ENCODE measurements at places on chromosomes 1 and 21.

- no peak for DNase-seq
Measured at GRCh38 chr1:8249838-8250237, 68.1 kb upstream of the SLC45A1 start.

DNA sequence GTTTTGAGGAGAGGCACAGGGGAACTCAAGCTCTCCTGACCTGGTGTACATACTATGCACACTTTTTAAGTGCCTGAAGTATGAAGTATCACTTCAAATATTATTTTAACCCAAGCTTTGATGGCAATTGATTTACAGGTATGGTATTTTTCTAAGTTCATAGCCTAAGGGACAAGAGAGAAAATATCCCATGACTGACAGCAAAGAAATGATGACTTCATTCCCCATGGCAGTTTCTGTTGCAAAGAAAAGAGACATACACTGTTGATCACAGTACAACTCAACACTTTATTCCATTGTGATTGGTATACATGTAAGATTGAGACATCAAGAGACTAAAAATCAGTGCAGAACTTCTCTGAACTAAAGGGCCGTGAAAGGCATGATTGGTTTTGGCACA lies 41.8 kb upstream of the BCL10 start:
- DNase-seq: no peak

GRCh38 chr1:59122527-59122926 lies 174.4 kb upstream of the FGGY start:
- DNase-seq: no peak

DNA sequence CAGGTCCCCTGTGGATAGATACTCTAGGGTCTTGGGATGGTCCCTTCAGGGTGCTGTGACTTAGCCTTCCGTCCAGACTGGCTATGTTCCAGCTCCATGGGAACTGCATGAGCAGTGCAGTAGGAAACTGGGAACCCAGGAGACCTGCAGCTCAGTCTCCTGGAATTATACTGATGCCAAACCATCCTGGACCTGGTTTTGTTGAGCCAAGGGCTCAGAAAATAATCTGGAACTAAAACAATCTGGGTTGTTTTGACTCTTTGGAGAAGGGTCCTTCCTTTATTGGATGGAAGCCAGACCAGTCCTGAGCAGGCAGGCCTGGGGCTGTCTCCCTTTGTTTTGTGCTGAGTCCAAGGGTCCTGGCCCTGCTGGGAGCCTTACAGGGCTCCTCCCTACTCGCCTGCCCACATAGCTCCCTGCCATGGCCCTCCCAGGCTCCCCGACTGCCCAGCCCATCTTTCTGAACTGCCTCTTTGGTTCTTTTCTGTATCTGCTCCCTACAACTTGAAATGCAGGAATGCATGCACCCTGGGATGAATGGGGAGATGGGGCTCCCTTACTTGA lies 1.2 kb downstream of the IPO13 start:
- DNase-seq: no peak

- no peak for DNase-seq
Measured at GRCh38 chr1:236240675-236241074, 41.1 kb downstream of the ERO1B start.

GRCh38 chr1:109619576-109620400 lies at the start of the genes AMPD2 and GNAT2:
Gene AMPD2, plus strand, starts transcription at chr1:109619837. Its CDS starts 1,339 bp downstream, at chr1:109621176.
Gene GNAT2, minus strand, starts transcription at chr1:109619616. Its CDS starts 6,746 bp downstream, at chr1:109612870.
- peak; percentile 83 for DNase-seq

- no peak for DNase-seq
Measured at GRCh38 chr1:161836018-161836417, 69.9 kb downstream of the ATF6 start.

GRCh38 chr1:48619539-48619938 lies 147.5 kb upstream of the SPATA6 start:
- peak; percentile 76 for DNase-seq

GRCh38 chr1:45008076-45008475 lies 3.0 kb downstream of the HECTD3 start:
- no peak for DNase-seq

DNA sequence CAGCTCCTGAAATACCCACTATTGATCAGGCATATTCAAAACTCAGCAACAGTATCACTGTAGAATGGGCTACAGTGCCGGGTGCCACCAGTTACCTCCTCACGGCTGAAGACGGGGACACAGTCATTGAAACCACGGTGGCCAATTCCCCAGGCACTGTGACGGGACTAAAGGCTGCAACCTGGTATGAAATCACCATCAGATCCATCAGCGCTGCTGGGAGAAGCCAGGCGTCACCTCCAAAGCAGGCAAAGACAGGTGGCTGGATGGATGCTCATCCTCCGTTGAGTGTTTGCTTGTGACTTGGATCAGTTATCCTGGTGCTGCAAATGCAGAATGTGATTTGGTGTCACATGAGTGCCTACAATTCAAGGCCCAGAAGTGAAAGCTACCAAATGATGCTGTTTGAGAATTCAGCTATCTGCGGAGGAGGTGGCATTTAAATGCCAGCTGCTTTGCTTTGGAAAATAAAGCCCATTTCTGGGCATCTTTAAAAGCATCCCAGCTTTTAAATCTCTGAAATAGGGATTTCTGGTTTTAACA lies 5.1 kb downstream of the FNDC7 start:
- no peak for DNase-seq

DNA sequence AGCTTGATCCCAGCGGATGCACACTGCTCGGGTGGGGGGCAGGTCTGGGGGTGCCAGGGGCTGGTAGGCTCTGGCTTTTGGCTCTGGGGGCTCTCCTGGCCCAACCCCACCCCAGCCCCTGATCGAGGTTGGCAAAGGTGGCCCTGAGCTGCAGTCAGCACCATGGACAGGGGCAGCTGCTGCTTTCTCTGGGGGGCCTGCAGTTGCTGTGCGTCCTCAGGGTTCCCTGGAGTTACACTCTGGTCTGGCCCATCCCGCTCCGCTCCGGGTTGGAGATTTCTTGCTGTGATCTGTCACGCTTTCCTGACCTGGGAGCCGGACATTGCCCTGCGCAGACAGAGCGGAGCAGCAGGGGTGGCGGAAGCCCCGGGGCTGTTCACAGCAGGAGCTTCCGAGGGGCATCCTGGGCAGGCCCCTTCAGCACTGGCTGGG lies 8.0 kb upstream of the PLCH2 start:
- peak; percentile 90 for DNase-seq

DNA sequence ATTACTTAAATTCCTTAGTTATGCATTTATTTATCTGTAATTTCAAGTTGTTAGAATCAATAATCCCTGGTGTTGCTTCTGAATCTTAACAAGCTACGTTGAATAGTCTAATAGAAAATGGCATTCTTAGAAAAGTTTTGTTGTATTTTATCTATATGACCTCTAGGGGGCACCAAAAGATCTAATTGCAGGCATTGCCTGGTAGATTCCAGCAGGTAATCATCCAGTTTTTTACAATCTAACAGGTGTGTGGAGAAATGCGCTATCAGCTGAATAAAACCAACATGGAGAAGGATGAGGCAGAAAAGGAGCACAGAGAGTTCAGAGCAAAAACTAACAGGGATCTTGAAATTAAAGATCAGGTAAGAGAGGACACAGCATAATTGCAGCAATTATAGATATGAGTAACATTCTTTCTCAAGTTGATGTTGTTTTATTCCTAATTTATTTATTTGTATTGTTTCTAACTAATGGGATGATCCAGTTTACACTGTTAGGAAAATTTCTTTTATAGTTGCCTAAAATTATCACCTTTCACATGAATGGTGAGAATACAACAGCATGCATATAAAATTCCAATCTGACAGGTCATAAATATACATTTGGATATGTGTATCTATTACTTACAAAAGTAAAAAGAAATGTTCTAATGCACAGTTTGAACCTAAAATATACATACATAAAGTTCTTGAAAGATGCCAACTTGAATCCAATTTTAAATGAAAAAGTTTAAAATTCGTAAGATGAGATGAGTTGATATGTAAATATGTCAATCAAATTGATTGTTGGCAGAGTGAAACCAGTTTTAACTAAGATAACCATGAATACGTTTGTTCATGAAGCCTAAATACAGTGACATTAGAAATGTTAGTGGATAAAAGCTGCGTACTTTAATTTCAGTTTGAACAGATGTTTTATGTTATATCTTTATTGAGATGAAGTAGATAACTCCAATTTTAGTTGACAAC lies 88.4 kb downstream of the SDCCAG8 start:
- DNase-seq: peak; percentile 74

- DNase-seq: peak; percentile 8
Measured at GRCh38 chr1:64356636-64357256, 113.2 kb upstream of the CACHD1 start.

- DNase-seq: no peak
Measured at GRCh38 chr1:116405241-116406135, 32.4 kb downstream of the ATP1A1 start.

GRCh38 chr1:73356485-73356884 lies 841.5 kb downstream of the LRRIQ3 start:
- DNase-seq: no peak

- no peak for DNase-seq
Measured at GRCh38 chr1:23148084-23148483, 20.6 kb downstream of the LUZP1 start.

- DNase-seq: no peak
Measured at GRCh38 chr1:173827611-173828010, 2.9 kb upstream of the CENPL start.

- DNase-seq: no peak
Measured at GRCh38 chr1:151570819-151571218, 30.7 kb downstream of the TUFT1 start.

DNA sequence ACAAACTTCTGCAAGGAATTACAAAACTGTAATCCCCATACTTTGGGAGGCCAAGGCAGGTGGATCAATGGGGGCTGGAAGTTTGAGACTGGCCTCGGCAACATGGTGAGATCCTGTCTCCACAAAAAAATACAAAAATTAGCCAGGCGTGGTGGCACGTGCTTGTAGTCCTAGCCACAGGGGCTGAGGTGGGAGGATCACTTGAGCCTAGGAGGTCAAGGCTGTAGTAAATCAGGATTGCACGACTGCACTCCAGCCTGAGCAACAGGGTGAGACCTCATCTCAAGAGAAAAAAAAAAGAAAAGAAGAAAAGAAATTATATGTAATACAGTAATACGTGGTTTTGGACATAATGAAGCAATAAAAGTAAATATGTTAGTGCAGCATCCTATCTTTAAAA lies 138.2 kb downstream of the COP1 start:
- no peak for DNase-seq

- DNase-seq: no peak
Measured at GRCh38 chr1:3197781-3198316, 128.8 kb downstream of the PRDM16 start.

- DNase-seq: no peak
Measured at GRCh38 chr21:28074676-28075075, 918.0 kb downstream of the LTN1 start.

GRCh38 chr1:23810818-23811540 lies 10.4 kb upstream of the GALE start:
- DNase-seq: peak; percentile 77

GRCh38 chr1:223088713-223089240 lies 54.3 kb downstream of the TLR5 start:
- DNase-seq: no peak

DNA sequence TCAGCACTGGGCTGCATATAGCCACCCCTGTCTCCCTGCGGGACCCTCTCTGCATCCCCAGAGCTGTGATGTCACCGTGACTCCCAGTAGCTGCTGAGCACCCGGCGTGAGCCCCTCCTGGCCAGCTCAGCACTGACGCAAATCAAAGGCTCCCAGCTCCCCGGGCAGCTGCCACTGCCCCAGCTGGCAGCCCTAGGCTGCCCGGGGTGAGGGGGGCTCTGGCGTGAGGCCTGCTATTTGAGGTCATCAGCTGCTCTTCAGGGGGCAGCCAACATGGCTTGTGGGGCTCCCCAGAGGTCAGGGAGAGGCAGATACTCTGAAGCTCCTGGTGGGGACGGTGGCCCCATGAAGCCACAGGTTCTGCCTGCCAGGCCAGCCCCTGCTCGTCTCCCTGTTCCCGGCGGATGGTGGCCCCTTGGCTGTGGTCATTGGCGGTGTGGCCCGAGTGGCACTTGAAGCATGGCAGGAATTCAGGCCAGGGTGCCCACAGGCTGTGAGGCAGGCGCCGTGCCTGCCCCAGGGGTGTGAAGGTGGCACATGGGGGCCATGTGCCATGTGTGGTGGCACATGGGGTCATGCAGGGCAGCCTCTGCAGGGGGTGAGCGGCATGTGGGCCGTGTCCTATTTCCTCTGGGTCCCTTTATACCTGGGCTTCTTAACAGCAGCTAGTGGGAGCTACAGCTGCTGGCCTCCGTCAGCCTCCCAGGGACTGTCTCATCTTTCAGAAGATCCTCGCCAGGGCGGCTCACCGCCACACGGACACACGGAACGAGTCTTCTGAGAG lies 85.4 kb downstream of the SIK1 start:
- DNase-seq: no peak

- DNase-seq: no peak
Measured at GRCh38 chr1:10694274-10694632, 102.2 kb downstream of the CASZ1 start.

DNA sequence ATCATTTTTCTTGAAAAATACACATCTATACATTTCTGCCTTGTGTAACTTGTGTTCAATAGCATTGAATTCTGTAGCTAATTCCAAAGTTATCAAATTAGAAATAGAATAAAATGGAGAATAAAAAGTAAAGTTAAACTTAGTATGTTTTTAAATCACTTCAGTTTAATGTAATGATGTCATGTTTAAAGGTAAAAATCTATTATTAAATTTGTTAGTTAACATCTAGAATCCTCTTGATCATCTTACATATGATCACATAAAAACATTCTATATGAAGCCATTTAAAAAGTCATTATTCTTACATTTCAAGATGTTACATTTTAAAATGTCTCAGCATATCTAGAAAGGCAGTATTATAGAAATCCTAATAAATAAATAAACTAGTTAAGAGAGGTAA lies 1163.2 kb downstream of the PLA2G4A start:
- DNase-seq: no peak

DNA sequence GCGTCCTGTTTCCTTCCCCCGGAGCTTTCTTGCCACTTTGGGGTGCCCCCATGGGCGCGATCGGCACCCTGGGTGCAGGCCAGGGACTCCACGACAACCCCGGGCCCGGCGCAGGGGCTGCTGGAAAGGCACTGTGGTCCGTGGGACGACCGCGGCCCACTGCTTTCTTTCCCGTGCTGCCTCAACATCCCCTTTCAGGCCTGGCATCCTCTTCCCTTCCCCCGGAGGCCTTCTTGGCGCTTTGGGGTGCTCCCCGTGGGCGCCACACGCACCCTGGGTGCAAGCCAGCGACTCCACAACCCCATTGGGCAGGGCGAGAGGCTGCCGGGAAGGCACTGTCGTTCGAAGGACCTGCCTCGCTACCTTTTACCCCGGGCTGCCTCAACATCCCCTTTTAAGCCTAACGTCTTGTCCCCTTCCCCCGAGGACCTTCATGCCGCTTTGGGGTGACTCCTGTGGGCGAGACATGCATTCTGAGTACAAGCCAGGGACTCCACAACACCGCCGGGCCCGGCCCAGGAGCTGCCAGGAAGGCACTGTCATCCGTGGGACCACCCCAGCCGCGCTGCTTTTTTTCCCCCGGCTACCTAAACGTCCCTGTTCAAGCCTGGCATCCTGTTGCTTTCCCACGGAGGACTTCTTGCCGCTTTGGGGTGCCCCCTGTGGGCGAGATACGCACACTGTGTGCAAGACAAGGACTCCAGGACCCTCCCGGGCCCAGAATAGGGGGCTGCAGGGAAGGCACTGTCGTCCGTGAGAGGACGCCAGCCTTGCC lies 137.8 kb downstream of the LIPI start:
- DNase-seq: no peak

Measured in neural progenitor cell (in vitro differentiated cells).